ENCODE measurements at places on chromosomes 6 and 20.

GRCh38 chr6:44247338-44248302 is 719 bp downstream of the HSP90AB1 start:
- peak; percentile 79 for DNase-seq

DNA sequence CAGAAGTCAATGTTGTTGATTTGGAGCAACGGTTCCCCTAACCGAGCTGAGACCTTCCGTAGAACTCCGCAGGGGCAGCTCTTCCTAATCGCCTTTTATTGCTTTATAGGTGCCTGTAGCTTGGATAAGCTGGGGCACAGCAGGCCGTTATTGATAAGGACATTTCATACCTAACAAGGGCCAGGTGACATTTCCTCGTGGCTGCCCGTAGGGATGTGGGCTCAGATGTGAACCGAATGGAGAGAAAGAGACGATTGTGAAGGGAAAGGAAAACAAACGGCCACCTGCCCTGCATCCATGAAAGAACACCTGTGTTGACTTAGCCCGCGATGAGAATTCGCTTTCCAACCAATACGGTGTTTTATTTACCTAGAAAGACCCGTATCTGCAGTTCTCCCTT is 53.3 kb upstream of the DACT2 start:
- no peak for DNase-seq

DNA sequence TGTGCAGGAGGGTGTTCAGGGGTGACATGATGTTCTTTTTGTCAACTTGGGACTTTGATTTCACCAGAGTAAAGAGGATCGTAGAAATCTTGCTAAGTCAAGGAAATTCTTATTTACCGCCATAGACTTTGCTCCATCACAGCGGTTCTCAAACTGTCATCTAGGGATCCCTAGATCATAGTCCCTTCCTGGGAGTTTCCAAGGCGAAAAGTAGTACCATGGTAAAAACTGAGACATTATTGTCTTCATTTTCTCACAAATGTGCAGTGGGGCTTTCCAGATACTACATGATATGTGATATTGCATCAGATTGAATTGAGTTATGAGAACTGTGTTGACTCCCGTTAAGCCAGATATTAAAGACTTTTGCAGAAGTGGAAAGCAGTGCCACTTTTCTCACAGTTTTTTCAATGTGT is 79.7 kb downstream of the JARID2 start:
- no peak for DNase-seq

DNA sequence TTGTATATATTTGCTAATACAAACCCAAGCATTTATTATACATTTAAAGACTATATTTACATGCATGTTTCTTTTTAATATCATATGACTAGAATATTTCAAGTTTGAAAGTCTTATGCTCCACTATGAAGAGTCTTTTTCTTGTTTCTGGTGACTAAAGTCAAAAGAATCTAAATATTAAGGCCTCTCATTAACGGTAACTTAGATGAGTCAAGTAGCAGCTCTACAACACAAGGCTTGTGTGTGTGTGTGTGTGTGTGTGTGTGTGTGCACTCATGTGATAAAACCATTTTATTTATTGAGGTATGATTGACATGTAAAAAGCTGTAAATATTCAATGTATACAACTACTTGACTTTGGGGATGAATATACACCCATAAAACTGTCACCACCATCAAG is 275.6 kb downstream of the TFAP2B start:
- DNase-seq = no peak

DNA sequence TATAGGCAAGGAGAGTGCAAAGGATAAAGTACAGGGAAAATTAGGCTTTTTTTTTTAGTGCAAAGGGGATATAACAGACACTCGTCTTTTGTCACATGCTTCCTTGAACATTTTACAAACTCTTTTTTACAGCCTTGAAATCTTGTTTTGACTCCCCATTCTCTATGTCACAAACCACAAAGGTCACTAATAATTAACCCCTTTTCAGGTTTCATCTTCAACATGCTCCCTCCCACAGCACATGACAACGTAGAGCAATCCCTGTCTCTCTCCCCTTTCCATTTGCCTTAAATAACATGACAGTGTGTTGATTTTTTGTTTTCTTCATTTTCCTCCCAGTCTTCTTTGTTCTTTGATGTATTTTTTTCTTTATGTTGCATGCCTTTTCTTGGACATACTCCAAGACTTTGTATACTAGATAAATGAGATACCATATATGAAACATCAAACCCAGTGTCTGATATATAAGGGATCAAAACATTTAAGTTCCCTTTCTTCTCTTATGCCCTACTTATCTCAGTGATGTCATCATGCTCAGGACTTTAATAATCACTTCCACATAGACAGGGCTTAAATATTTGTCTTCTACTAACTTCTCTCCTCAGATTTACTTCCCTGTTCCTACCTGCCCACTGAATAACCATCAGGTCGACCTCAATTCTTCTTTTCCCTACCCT is 378.7 kb upstream of the HSF2 start:
- no peak for DNase-seq

GRCh38 chr6:88870717-88871330 is 92.6 kb downstream of the RNGTT start:
- DNase-seq = no peak

DNA sequence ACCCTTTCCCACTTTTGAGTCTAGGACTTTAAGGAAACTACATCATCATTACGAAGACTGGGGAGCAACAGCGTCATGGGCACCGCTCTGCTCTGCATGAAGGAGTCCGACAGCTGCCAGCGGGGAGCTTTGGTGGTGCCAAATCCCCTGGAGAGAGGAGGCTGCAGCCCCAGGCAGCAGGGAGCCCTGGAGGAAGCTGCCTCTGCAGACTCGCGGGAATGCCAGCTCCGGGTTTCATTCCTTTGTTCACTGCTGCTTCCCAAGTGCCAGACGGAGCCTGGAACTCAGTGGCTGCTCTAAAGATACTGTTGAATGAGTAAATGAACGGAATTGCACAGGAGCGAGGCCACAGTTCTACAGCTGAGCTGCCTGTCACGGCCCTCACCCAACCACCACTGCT is 196.5 kb upstream of the THBS2 start:
- DNase-seq = no peak

GRCh38 chr6:46651006-46651405 is 1.6 kb downstream of the CYP39A1 start:
- DNase-seq = no peak

GRCh38 chr6:2026133-2026532 is 219.3 kb downstream of the GMDS start:
- no peak for DNase-seq

DNA sequence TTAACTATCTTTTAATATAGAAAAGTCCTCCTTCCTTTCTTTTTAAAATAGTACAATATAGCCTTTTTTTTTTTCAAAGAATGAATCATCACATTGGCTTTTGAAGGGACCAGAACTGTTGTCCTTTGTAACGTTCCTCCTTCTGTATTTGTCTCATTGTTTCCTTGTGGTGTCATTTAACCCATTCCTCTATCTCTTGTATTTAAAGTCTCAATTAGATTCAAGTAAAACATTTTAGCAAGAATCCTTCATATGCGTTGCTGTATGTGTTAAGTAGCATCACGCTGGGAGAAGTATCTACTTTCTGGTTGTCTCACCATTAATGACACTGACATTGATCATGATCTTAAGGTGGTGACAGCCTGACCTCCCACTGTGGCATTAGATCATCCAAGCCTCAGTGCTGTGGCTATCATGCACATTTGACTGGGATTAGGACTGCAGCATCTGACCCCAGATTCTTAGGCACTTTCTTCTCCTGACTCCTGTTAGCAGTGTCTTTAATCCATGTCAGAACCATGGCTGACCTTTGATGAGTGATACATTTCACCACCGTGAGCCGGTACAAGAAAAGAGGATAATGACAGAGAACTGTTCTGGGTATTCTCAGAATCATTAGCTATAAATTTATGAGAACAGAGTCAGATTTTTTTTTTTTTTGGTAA is 67.5 kb upstream of the TFB1M start:
- no peak for DNase-seq

- no peak for DNase-seq
These were observed 233.1 kb upstream of the ZNF217 start for GRCh38 chr20:53826597-53827291.

GRCh38 chr20:39878320-39878719 is 810.7 kb downstream of the MAFB start:
- no peak for DNase-seq

DNA sequence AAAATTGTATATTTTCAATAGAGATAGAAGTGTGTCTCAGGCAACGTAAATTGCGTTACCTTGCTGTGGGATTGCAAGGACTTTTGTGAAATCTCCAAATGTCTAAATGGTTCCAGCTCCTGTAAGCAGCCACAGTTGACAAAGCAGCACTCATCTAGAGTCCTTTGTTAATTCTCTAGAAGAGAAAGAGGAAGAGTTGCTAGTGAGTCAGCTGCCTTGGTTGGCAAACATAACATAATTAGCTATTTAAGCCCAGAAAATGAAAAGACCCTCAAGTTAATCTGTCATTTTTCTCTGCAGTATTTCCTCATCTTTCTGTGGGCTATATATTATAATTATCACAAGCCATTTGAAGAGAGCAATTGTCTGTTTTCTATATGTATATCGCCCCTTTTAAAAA is 66.4 kb upstream of the FABP7 start:
- no peak for DNase-seq

- DNase-seq = no peak
These were observed 97.9 kb upstream of the TMEM181 start for GRCh38 chr6:158461954-158462353.

GRCh38 chr20:48847498-48848205 is 19.9 kb upstream of the PREX1 start:
- DNase-seq = no peak

- DNase-seq = no peak
These were observed 98.7 kb upstream of the MLN start for GRCh38 chr6:33902457-33902853.

DNA sequence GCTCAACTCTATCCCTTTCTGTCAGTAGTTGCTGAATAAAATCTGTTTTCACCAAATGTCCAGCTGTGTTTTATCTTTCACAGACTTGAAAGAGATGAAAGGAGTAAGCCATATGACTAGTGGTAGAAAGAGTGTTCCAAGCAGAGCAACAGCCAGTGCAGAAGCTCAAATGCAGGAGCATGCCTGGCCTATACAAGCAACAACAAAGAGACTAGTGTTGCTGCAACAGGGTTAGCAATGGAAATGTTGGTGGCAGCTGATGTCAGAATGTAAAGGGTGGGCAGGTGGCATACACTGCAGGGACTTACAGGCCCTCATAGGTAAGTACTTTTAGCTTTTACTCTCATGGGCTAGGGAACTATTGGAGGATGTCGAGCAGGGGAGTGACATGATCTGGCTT is 5.2 kb upstream of the HINT3 start:
- DNase-seq = no peak

- no peak for DNase-seq
These were observed 167.4 kb downstream of the ZMYND8 start for GRCh38 chr20:47189060-47189459.

DNA sequence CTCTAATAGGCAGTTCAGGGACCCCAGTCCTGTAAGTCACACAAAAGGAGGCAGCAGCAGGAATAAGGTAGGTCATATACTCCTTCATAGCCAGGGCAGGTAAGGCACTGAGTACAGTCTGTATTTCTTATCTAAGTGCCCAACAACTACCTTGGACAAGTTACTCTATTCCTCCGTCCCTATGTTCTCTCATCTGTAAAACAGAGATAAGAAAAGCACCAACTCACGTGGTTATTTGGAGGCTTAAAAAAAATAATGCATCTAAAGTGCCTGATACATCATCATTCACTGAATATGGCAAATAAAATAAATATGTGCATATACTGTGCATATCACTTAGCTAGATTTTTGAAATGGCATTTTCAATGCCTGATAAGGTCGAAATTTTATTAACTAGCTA is 298.1 kb upstream of the CDYL start:
- no peak for DNase-seq

DNA sequence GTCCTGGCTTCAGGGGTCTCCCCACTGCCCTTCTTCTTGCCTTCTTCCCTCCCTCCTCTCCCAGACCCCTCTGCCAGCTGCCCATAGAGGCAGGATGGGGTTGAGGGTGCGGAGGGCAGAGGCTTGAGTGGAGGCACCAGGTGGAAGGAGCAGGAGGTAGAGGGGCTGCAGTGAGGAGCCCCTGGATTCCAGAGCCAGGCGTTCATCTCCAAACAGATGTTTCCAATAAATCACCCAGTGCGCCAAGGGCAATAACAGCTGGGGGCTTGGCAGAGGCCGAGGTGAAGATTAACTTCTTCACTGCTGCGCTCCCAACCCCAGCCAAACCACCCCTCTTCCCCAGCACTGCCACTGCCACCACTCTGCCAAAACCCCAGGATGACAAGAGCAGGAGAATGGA is 10.7 kb downstream of the MDFI start:
- DNase-seq = no peak

GRCh38 chr6:169894377-169894960 is 143.0 kb downstream of the ERMARD start:
- DNase-seq = no peak

GRCh38 chr6:41519745-41520699 is 26.2 kb upstream of the FOXP4 start:
- no peak for DNase-seq

DNA sequence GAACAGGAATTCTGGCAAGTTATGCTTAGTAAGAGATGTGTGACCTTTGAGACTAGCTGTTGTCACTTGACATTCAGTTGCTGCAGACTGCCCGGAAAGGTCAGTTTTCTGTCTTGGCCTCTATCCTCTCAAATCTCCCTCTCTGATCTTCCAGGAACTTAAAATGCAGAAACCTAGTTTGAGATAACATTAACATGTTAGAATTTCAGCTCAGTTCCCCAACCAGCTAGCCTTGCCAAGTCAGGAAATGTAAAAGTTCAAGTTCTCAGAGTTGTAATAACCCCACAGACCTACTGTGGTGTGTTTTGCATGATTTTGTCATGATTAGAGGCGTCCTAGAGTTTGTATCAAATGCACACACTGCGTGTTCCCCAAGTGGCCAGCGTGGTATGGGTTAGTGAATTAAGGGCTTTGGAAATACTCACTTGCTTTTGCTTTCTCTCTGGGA is 46.6 kb downstream of the DUSP22 start:
- no peak for DNase-seq

DNA sequence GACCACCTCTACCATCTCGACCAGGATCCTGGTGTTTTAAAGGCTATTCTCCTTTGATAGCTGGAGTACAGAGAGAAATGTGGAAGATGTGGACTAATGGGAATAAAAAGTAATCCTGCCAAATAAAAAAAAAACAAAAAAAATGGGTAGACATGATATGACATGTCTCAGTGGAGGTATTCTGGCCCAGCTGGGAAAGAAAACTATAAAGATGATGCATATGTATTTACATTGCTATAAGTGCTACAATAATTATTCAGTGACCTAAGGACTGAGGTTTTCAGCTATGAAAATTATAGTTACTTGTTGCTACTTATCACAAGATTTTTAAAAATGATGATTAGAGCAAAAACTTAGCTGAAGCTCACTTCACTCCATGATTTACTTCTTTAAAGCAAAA is 101.1 kb downstream of the SIM1 start:
- DNase-seq = no peak

- DNase-seq = no peak
These were observed 147.8 kb downstream of the CD83 start for GRCh38 chr6:14265049-14266021.

- DNase-seq = no peak
These were observed 211.9 kb upstream of the CNR1 start for GRCh38 chr6:88377976-88378568.

GRCh38 chr6:36788186-36788585 is 51.1 kb downstream of the CPNE5 start:
- DNase-seq = no peak

All from left lobe of liver (tissue), 2 donors.